Articular chondrocyte of knee joint (primary cell): ENCODE measurements at places on chromosomes 11 and 22. TPM values are rescaled to one million over a fixed set of nuclear protein-coding genes. Genes with fewer than 3 reads are reported as not detected.

JHY gene
- 14.6 and 17.6 TPM in 2 replicates for total RNA-seq

PKNOX2 gene
- total RNA-seq: 4.4 and 4.6 TPM in 2 replicates

MRGPRE gene
- 0.54 and 0.78 TPM in 2 replicates for total RNA-seq

TTC38 gene
- total RNA-seq: 29.5 and 31.0 TPM in 2 replicates

KCNJ11 gene
- under 0.01 TPM in 1 of 2 replicates, not detected in the other for total RNA-seq

NELL1 gene
- total RNA-seq: not detected in 2 replicates

CRACR2B gene
- total RNA-seq: 1.6 and 2.6 TPM in 2 replicates

KDELR3 gene
- total RNA-seq: 172 and 206 TPM in 2 replicates

APOBEC3H gene
- total RNA-seq: not detected in 2 replicates

CPT1A gene
- total RNA-seq: 32.7 and 39.7 TPM in 2 replicates

WNT7B gene
- 0.22 TPM in 1 of 2 replicates, not detected in the other for total RNA-seq

TMPRSS6 gene
- not detected in 2 replicates for total RNA-seq

POLA2 gene
- 6.0 and 6.8 TPM in 2 replicates for total RNA-seq

TRIM49 gene
- total RNA-seq: not detected in 2 replicates

C22orf15 gene
- total RNA-seq: 1.2 and 1.9 TPM in 2 replicates

MCHR1 gene
- 0.65 and 2.3 TPM in 2 replicates for total RNA-seq

PATE3 gene
- 0.13 TPM in 1 of 2 replicates, not detected in the other for total RNA-seq

SCGB1D2 gene
- not detected in 2 replicates for total RNA-seq

SERPING1 gene
- total RNA-seq: 19.6 and 31.0 TPM in 2 replicates

PRODH gene
- under 0.01 TPM in 1 of 2 replicates, not detected in the other for total RNA-seq

GGTLC3 gene
- not detected in 2 replicates for total RNA-seq

NFAM1 gene
- under 0.01 and 0.11 TPM in 2 replicates for total RNA-seq

CARD10 gene
- 13.1 and 16.5 TPM in 2 replicates for total RNA-seq

EMID1 gene
- 0.76 and 0.78 TPM in 2 replicates for total RNA-seq

MEI1 gene
- 2.5 and 3.2 TPM in 2 replicates for total RNA-seq

OR10A2 gene
- not detected in 2 replicates for total RNA-seq

TMEM121B gene
- 0.11 and 0.13 TPM in 2 replicates for total RNA-seq

SLC22A6 gene
- total RNA-seq: not detected in 2 replicates

PHETA2 gene
- 16.2 and 23.1 TPM in 2 replicates for total RNA-seq

FGF19 gene
- total RNA-seq: not detected in 2 replicates

TPBGL gene
- total RNA-seq: 0.11 TPM in 1 of 2 replicates, not detected in the other

CBLIF gene
- not detected in 2 replicates for total RNA-seq

KRTAP5-8 gene
- total RNA-seq: 0.22 and 0.26 TPM in 2 replicates

CRELD2 gene
- total RNA-seq: 41.4 and 46.8 TPM in 2 replicates

MMP12 gene
- 0.11 and 0.26 TPM in 2 replicates for total RNA-seq

ANKRD13D gene
- 18.8 and 23.9 TPM in 2 replicates for total RNA-seq

DNAJB13 gene
- not detected in 2 replicates for total RNA-seq

FOLR3 gene
- total RNA-seq: 0.78 and 1.1 TPM in 2 replicates

MS4A12 gene
- not detected in 2 replicates for total RNA-seq

MMP8 gene
- total RNA-seq: 0.22 TPM in 1 of 2 replicates, not detected in the other

PLEKHA7 gene
- total RNA-seq: 0.52 and 0.65 TPM in 2 replicates

CARD16 gene
- 0.39 and 0.76 TPM in 2 replicates for total RNA-seq

OR52B6 gene
- not detected in 2 replicates for total RNA-seq

YPEL4 gene
- 0.26 and 0.65 TPM in 2 replicates for total RNA-seq

ZNF195 gene
- 12.2 and 15.5 TPM in 2 replicates for total RNA-seq

APOA5 gene
- total RNA-seq: not detected in 2 replicates

BEST1 gene
- 3.8 and 5.2 TPM in 2 replicates for total RNA-seq

TRIM34 gene
- total RNA-seq: 12.3 and 15.6 TPM in 2 replicates
